ENCODE measurements at places on chromosomes 6 and 20.

GRCh38 chr6:144675231-144675861, 390.2 kb downstream of the UTRN start:
- no peak for DNase-seq

GRCh38 chr6:24903681-24904080, 32.1 kb downstream of the RIPOR2 start:
- DNase-seq = no peak

GRCh38 chr6:149342525-149342924, 25.0 kb downstream of the TAB2 start:
- no peak for DNase-seq

DNA sequence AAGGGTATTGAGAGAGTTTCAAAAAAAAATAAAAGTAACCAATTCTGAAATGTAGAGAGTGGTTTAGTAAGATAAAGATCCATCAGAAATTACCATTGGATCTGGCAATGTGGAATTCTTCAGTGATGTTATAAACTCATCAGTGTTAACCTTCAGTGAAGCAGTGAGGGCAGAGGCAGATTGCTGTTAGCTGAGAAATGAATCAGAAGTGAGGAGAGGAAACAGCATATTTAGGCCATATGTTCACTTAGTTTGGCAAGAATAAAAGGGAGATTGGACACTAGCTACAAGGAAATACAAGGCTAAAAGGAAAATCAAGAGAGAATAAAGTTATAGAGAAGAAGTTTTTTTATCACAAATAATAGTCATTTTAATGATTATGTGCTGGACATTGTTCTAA, 9.6 kb downstream of the KCNQ5 start:
- DNase-seq = no peak

DNA sequence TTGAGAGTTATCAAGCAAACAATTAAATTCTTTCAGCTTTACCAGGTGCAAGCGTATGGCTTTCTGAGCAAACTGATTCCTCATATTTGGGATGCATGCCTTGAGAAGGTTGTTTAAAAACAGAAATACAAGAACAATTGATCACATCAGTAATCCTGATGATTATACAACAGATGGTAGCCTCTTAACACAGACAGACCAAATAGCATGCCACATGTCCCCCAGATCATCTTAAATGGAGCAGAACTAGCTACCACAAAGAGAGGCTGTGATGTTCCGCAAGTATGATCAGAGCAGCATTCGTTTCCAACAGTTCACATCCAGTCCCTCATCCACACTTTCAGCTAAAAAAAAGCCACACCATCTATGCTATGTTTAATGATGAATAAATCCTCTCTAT, 246.2 kb upstream of the NRSN1 start:
- DNase-seq = no peak

DNA sequence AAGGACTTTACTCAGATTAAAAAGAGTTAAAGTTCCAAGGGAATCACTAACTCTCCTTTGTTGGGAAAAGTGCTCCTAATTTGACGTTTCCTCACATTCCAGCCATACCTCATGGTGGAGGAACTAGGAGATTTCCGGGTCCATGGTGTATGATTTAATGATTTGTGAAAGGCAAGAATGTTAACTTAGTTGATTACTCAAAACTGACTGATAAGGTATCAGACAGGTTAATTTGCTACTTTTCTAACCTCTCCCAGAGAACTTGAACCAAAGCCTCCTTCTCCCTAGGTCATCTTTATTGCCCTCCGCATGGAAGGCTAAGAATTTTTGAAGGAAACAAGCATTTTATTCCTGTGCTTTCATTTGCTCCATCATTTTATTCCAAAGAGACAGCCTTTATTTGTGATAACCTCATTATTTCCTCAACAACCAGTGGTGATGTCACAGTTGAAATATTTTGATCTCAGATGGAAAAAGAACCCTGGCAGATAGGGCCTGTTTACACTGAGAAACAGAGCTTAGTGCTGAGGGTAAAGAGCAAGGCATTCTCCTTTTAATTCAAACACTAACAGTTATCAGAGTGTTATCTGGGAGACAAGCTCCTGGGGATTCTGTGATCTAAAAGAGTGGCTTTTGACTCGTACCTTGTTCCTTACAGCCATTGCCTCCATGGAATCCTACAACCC, 57.4 kb upstream of the BMP2 start:
- DNase-seq = no peak

DNA sequence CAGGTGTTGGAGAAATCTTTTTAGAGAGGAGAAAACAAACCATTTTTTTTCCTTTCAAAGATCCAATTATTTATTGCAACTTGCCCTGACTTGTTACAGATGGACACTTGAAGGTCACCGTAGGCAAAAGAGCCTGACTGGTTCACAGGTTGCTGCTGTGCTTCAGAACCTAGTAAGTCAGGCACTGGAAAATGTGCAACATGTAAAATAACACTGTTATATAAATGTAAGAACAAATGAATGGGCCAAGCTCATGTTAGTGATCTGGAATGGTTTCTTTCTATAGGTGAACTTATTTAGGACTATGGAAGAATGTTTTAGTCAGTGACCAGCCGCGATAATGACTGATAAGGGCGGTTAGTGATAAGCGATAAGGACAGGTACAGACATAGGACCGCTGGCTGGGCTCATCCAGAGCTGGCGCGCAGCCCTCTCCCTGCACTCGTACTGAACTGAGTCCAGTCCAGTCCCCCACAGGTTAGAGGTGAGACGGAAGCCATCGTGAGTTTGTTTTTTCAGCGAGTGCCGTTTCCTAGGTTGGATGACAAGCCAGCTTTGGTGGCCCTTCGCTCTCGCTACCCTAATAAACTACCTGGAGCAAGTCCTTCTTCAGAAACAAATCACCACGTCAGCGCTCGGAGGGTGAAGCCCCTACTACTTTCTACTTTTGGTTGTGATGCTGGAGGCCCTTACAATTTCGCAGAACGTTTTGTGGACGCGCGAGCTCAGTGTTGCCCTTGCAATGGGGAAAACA, 94.4 kb upstream of the PRDM1 start:
- peak; percentile 25 for DNase-seq

- no peak for DNase-seq
Measured at GRCh38 chr6:167093406-167093921, 29.4 kb upstream of the CCR6 start.

GRCh38 chr6:7820288-7820835, 90.2 kb downstream of the TXNDC5 start:
- DNase-seq = no peak

DNA sequence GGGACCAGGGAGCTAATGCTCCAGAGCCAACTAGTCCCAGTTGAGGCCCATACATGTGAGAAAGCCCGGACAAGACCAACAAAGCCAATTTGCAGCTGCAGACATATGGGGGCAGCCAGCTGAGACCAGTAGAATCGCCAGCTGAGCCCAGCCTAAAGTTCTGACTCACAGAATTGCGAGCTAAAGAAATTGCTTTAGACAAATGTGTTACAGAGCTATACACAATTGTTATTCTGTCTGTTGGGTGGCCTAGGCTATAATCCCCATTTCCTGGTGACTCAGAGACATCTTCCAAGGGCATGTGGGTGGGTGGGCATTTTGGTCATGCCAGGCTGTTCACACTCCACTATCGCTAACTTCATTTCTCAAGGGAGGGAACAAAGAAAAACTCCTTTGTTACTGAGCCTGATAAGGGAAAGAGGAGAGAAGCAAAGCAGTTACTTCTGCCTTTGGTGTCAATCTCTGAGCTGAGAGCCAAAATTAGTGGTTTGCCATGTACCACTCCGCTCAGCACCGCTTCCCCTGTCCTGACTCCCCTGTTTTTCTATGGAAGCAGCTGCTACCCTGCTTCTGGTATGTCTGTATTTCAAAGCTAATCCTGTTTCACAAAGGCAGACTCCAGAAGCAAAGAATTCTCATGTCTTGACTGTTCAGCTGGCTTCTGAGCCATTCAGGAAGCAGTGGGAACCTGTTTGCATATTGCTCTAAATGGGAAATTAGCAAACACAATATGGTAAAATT, 26.1 kb downstream of the SCP2D1 start:
- DNase-seq = no peak

- no peak for DNase-seq
Measured at GRCh38 chr20:40512994-40513393, 176.0 kb downstream of the MAFB start.

GRCh38 chr6:45483021-45483420, 105.3 kb upstream of the SUPT3H start:
- no peak for DNase-seq

GRCh38 chr6:24195836-24196597, 70.0 kb downstream of the NRSN1 start:
- no peak for DNase-seq

- no peak for DNase-seq
Measured at GRCh38 chr20:31835977-31836852, 9.2 kb downstream of the FOXS1 start.

- no peak for DNase-seq
Measured at GRCh38 chr6:157172231-157172701, 151.1 kb downstream of the TMEM242 start.

- no peak for DNase-seq
Measured at GRCh38 chr6:143322386-143322785, 128.1 kb downstream of the ADAT2 start.

DNA sequence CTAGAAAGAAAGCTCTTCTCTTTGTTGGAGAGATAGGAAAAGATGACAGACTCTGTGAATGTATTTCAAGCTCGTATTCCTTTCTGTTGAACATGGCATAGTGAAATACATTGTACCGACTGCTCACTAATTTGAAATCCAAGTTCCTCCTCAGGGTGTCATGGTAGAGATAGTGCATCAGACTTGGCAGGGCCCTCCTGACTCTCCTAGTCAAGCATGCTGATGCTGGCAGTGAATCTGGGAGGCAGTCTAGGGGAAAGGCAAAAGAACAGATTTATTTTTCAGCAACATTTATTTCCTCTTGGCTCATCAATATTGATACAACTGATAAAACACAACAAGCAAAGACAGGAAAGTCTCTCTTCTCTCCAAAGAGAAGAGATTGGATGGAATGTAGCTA, 356.3 kb upstream of the IRAK1BP1 start:
- DNase-seq = no peak

DNA sequence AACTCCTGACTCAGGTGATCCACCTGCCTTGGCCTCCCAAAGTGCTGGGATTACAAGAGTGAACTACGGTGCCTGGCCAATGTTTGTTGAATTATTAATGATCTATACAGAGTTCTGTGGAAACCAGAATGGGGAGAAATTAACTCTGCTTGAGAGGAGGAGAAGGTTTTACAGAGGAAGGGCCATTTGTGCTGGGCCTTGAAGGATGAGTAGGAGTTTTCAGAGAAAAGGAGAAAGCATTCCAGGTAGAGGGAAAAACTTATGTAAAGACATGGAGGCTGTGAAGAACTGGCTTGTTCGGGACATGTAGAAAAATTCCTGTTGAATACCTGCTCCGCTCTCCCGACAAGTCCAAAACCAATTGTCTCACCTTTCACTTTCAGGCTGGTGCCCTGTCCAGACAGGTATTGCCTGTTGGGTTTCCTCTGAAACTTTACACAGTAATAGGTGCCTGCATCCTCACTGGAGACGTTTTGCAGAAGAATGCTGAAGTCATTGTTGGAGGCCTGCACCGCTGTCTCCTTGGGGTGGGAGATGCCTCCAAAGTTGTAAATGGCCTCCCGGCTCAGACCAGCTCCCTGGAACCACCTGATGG, 11.3 kb upstream of the NSFL1C start:
- no peak for DNase-seq

DNA sequence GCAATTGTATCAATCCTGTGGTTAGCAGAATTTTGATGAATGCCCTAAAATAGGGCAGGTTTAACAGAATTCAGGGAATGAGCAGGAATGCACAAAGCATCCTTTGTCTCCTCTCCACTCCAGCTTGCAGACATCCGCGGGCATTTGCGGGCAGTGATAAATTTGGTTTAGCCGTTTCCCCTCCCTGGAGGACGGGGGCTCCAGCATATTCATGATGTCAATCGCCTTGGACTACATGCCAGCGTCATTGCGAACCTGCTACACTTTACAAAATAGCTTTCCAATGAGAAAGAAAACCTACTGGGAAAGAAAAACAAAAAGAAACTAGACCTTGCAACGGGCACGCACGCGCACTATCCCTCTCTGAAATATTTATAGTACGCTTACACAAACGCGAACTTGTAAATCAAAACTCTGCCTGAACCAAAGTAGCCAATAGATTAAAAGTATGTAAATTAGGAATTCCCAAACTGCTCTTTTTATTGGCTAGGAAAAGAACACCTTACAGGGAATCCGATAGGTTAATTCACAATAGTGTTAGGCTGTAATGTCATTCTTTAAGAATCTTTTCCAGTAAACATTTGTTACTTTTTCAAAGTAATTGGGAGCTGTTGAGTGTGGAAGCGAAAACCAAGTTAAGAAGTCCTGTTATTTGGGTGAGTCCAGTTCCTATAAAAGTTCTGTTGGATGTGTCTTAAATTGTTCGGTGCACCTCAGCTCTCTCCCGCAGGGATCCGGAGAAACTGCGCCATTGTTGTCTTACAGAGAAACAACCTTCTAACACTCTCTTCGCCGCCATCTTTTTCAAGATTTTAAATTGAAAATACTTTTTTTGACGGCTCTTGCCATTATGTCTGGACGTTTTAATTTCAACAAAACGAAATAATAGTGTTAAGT, 136.7 kb downstream of the HFE start:
- DNase-seq = peak; percentile 40

GRCh38 chr6:92634561-92634960, 784.8 kb downstream of the EPHA7 start:
- DNase-seq = no peak

DNA sequence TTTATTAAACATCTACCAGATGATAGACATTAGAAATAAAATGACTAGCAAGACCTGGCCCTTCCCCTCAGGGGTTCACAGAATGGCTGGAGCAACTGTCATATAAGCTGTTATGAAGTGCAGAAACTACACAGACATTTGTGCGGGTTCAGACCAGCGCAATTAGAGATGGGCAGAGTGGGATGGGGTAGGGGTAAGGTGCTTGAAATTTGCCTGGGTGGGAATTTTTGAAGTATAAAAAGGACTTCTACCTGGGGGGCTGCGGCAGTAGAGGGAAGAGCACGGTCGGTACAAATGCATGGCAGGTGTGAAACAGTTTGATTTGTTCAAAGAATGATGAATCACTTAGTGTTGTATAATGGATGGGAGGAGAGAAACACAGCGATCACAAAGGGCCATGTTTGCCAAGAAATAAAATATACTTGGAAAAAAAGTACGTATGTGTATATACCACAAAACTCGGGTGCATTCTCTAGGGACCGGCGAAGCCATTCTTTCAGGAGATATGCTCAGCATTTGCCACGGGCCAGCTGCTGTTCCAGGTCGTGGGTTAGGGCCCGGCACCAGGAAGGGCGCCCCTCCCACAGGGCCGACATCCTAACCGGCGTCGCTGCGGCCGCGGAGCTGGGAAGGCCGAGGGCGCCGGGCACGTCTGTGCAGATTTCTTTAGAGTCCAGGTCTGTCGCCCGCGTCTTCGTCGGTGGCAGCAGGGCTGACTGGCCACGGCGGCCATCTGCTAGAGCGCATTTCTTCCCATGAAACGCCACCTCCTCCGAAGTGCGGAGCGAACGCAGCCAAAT, 809 bp upstream of the NOL7 start:
- DNase-seq = no peak

GRCh38 chr6:1242446-1242845, 69.5 kb upstream of the FOXQ1 start:
- DNase-seq = no peak

- no peak for DNase-seq
Measured at GRCh38 chr20:37348792-37349516, 3.0 kb downstream of the SRC start.

- no peak for DNase-seq
Measured at GRCh38 chr6:105646391-105646867, 243.5 kb upstream of the PREP start.

GRCh38 chr6:93293460-93293859, 125.9 kb downstream of the EPHA7 start:
- no peak for DNase-seq
